ENCODE measurements at places on chromosomes 13 and 19. TPM values are rescaled to one million over a fixed set of nuclear protein-coding genes. Genes with fewer than 3 reads are reported as not detected.

The CEACAM6 gene
- total RNA-seq: not detected

The SWSAP1 gene
- total RNA-seq: 1.6 TPM

The SELENOV gene
- total RNA-seq: not detected

The LILRA2 gene
- not detected for total RNA-seq

The PCDH9 gene
- 2.7 TPM for total RNA-seq

The ZNF527 gene
- 2.4 TPM for total RNA-seq

The FGF22 gene
- not detected for total RNA-seq

The C13orf42 gene
- not detected for total RNA-seq

The ZNF763 gene
- total RNA-seq: 0.63 TPM

The AXL gene
- total RNA-seq: 468 TPM

The CLEC17A gene
- total RNA-seq: not detected

The CALR3 gene
- total RNA-seq: not detected

The SYCN gene
- not detected for total RNA-seq

All from HFFc6 (cell line).